ENCODE measurements at places on chromosomes 7 and 10.

DNA sequence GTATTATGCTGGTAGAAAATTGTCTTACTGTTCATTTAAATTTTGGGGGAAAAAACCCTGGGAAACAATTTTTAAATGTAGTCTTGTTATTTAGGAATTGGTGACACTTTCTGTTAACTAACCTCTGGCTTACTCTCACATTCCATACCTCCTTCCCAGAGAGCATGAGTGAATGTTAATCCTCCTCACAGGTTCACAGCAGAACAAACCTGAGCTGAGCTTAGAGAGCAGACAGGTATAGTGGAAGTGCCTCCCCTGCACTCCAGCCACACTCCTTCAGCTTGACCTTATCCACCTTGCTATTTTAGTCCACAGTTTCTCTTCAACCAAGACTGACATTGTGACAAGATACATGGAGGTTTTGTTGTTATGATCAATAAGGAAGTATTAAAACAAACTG lies 235.9 kb downstream of the FOXP2 start:
- DNase-seq: no peak

DNA sequence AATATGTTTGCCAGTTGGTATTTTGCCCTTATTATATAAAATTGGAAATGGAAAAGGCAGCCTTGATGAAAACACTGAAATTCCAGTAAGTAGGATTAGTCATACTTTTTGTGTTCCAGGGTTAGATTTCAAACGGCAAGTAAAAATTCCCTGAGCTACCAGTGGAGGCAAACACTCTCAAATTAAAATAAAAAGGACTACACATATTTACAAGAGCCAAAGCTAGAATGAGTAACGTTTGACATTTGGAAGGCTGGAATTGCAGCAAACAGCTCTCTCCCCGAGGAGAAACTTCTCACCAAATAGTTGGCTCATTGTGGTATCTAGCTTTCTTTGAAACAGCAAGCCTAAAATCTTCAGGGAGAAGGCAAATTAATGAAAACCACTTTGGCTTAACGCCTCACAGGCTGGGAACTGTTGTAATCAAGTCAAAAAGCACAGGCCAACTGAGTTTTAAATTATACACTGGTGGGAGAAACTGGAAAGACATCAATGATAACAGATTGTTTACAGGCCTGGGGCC lies 288.4 kb downstream of the SNX13 start:
- peak; percentile 53 for DNase-seq

- DNase-seq: no peak
Observed at GRCh38 chr10:86663576-86664339, 4.6 kb upstream of the LDB3 start.

DNA sequence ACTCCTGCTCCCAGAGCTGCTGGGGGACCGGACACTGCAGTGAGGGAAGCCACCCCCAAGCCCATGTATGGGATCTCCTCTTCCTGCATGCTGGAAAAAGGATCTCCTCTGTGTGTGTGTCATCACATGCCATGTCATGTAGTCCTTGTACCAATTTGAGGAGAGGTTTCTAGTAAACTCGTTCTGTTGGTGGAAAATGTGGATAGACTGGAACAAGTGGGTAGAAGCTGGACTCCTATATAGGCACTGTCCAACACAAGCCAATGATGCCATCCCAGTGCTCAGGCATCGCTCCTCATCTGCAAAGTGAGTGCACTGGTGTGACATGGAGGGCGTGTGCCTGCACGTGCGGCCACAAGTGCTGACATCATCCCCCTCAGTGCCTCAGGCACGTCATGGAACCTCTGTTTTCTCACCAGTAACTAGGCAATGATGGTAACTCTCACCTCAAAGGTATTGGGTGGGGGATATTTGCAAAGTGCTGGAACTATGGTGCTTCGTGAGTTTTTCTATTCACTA lies 19.3 kb downstream of the MYO1G start:
- DNase-seq: no peak

GRCh38 chr7:93902777-93903423 lies 3.5 kb upstream of the GNGT1 start:
- DNase-seq: peak; percentile 55

- no peak for DNase-seq
Observed at GRCh38 chr7:69843653-69844052, 245.4 kb downstream of the AUTS2 start.

DNA sequence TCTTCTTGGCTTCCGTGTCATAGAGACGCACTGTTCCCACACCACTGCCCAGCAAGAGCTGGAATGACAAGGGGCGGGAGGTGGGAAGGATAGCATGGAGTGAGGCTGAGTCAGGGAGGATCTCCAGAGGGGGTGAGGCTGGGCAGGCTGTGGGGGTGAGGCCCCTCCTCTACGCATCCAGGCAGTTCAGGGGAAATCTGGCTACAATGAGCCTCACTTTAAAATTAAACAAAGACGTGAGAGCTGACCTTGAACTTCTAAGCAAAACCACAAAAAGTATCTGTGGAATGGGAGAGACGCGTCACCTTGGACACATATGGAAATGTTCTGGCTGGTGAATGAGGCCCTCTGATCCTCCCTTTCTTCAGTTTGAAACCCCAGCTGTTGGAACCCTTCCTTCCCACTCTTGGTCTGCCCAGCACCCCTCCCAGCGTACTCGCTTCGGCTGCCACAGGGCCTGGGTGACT lies 17.7 kb downstream of the WDR91 start:
- peak; percentile 50 for DNase-seq
